ENCODE measurements at places on chromosomes 7 and 10. TPM values are rescaled to one million over a fixed set of nuclear protein-coding genes. Genes with fewer than 3 reads are reported as not detected.

MET gene
- 25.3 TPM for polyA plus RNA-seq

LBX1 gene
- polyA plus RNA-seq = not detected

DNA sequence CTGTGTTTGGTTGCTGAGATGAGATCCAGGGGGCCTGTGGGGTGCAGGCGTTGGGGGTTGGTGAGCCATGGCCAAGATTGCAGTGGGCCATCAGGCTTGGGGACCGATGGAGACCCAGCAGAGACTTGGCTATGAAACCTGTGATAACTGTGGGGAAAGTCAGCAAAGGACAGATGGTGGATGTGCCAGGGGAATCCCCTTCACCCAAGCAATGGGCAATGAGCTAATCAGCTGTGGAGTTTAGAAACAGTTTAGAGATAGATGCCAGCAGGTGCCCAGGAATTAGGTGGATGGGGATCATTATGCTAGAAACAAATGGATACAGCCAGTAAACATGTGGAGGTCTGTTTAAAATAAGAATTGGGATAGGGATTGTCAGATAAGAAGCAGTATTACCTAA is 151.4 kb upstream of the FERD3L start:
- no peak for DNase-seq

DNA sequence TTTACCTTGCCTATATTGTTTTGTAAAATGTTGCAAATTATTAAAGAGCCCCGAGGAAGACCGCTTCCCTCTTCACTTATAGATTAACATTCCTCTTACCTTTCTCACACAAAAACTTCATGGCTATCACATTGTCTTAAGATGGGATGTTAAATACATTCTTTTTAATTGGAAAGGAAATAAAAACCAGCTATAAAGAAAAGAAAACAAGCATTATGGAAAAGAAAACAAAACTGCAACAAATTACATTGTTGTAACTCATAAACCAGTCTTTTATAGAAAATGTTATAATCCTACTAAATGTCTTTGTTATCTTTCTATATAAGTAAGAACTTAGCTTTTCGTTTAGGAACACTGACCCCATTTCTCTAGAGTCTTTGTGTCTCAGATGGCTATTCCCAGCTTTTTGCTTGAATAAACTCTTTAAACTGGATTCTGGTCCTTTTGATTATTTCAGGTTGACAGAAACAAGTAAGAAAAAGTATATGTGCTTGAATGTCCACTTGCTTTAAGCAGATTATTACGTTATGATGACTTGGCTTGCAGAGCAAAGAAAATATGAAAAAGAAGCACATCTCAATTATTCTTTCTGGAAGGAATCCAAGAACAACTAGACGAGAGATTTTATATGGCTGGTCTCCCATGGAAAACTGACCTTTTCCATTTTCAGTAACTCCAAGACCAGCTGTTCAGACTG is 128.2 kb downstream of the AKR1D1 start:
- DNase-seq = no peak

DNA sequence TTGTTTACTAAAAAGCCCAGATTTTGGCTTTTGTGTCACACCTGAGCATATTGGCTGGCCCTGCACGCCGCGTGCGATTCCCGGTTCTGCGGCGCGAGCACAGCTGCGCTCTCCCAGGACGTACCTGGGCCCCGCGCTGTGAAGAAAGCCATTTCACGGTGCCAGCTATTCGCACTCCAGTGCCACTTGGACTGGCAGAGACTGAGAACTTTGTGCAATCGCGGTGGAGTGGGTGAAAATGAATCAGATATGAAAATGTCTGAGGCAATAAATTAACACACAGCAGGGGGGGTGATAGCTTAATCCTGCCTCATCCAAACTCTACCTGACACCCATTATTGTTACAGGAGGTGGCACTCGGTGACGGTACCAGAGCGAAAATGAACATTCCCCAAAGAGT is 330.1 kb upstream of the MGMT start:
- no peak for DNase-seq

DNA sequence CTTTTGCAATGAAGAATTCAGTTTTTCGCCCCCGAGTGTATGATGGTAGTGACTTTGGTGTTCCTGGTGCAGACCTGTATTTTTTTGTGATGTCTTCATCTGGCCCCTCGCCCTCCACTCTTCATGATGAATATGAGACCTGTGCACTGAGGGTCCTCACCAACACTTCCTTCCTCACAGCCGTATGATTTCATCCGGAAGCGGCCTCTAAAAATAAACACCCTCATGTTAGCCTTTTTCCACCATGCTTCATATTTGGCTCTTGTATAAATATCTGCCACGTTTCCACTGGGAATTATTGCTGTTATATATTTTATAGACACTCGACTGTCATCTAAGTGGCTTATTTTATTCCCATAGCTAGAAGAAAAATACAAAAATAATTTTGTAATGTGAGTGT is 160.4 kb downstream of the MGMT start:
- no peak for DNase-seq

CABCOCO1 gene
- polyA plus RNA-seq = 1.2 TPM

- DNase-seq = no peak
These were observed 105.4 kb upstream of the ZMIZ1 start for GRCh38 chr10:78963074-78964034.

ITIH2 gene
- polyA plus RNA-seq = not detected

FZD8 gene
- 0.39 TPM for polyA plus RNA-seq

DNA sequence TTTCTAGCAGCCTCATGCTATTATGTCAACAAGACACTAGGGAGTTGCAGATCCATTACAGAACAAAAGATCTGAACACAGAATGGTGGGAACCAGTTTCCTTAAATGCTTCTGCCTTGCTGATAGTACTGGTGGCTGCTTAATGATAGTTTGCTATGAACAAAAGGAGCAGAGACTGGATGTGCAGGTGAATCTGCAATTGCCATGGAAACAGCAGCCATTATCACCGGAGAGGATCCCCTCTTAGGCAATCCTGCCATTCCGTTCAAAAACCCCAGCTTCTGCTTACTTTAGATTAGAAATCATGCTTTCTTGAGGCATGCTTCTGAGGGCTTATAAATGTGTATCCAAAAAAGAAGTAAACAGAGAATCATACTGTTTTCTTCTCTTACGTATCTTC is 80.0 kb upstream of the PRKAR2B start:
- DNase-seq = no peak

PRLHR gene
- not detected for polyA plus RNA-seq

DNA sequence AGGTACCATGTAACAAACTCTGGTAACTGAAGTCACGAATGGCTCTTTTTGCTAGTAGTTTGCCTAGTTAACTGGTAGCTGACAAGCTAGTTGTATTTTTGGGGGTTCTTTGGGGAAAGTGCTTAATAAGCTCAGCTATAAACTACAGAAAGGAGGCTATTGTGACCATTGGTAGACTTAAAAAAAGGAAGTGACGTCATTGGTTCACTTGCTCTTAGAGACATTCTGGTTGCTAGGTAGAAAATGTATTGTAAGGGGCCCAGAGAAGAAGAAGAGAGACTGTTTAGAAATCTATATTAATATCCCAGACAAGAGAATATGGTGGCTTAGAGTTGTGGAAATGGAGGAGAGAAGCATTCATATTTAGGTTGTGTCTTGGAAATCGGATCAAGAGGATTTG is 103.0 kb downstream of the NXPH1 start:
- DNase-seq = no peak

- DNase-seq = no peak
These were observed 121.9 kb downstream of the WNT2 start for GRCh38 chr7:117200786-117201458.

CPED1 gene
- 12.4 TPM for polyA plus RNA-seq

GRCh38 chr10:58360412-58361004 is 24.7 kb upstream of the TFAM start:
- no peak for DNase-seq

DNA sequence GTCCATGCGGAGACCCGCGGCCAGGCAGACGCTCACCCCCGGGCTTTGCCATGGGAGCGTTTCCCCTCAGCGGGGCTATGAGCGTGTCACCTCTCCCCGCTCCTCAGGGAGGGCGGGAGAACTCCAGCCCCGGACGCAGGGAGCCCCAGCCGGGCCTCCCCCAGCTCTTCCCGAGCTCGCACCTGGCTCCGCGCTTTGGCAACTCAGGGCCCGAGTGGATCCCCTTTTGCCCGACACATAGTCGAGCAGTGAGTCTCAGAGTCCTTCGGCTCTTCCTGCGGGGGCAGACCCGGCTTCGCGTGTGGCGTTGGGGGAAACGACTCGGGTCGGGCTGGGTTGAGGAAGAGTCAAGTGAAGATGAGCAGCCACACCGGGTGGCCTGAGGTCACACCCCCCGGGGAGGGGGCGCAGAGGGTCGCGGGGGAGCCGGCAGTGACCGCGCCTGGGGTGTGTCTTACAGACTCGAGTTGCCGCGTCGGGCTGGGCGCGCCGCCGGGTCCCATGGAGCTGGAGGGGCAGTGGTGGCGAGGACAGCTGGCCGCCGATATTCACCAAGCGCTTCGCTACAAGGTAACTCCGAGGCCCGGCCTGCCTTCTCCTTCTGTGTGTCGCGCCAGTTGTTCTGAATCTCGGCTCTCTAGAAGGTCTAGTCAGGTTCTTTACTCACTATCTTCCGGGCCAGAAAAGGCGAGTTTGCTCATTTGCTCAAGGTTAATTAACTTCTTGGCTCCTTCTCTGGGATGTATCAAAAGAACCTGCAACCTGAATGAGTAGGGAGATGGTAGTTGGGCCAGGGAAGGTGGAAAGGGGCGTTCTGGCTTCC is 721 bp downstream of the CCNJ start:
- DNase-seq = peak; percentile 78

CRYGN gene
- not detected for polyA plus RNA-seq

DNA sequence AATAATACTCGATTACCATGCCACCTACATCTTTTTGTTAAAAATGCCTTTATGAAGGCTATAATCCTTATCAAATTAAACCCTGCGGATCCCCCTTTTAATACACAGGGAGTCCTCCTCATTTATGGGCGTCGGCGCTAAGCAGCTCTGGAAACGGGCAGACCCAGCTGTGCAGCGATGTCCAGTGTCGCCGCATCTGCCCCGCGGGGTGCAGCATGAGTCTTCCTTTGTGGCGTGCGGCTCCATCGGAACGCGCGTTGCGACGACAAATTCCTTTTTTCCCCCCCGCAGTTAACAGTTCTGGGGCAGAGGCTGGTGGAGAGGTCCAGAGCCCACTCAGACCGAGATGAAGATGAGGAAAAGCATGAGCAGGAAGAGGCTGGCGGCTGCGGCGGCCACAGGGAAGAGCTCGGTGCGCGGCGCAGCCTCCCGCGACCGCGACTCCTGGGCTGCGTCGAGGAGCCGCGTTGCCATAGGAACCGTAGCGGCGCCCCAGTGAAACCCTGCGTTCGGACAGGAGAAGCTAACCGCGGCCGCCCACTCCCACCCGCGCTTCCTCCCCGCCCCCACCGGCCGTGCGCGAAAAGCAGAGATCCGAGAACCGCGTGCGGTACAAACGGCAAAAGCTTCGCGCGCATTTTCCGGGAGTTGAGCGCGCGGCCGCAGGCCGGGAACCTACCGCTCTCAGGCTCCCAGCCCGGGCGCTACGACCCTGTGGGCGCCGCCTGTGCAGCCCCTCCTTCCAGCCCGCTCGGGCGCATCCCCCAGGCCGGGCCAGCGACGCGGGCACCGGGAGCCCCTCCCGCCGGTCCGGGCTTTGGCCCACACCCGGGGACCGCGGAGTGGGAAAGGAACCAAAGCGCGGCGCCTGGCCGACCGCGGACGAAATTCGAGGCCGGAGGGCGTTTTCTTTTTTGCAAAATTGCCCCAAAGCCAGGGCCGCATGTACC is 130.6 kb downstream of the SPAG6 start:
- peak; percentile 47 for DNase-seq

- DNase-seq = no peak
These were observed 22.4 kb downstream of the SLC25A13 start for GRCh38 chr7:96299496-96299895.

ANXA8L1 gene
- polyA plus RNA-seq = 2.0 TPM

LIPM gene
- not detected for polyA plus RNA-seq

GNAI1 gene
- polyA plus RNA-seq = 47.0 TPM

GRB10 gene
- polyA plus RNA-seq = 12.8 TPM

- DNase-seq = no peak
These were observed 20.9 kb upstream of the GOLGA7B start for GRCh38 chr10:97828721-97829120.

- DNase-seq = peak; percentile 22
These were observed 50.4 kb downstream of the SEC23IP start for GRCh38 chr10:119942973-119943372.

PRKCQ gene
- not detected for polyA plus RNA-seq

MALRD1 gene
- polyA plus RNA-seq = 0.45 TPM

- DNase-seq = peak; percentile 84
These were observed 83.9 kb downstream of the JAZF1 start for GRCh38 chr7:28096713-28097112.

Measured in GM23248 (cell line).